ENCODE measurements at places on chromosomes 6 and 20.

GRCh38 chr6:157328108-157328692, 4.9 kb upstream of the TMEM242 start:
- no peak for DNase-seq

- no peak for DNase-seq
These were observed 1.4 kb downstream of the IL22RA2 start for GRCh38 chr6:137171824-137172733.

GRCh38 chr20:37346535-37347346, 801 bp downstream of the SRC start:
- DNase-seq, result no peak

DNA sequence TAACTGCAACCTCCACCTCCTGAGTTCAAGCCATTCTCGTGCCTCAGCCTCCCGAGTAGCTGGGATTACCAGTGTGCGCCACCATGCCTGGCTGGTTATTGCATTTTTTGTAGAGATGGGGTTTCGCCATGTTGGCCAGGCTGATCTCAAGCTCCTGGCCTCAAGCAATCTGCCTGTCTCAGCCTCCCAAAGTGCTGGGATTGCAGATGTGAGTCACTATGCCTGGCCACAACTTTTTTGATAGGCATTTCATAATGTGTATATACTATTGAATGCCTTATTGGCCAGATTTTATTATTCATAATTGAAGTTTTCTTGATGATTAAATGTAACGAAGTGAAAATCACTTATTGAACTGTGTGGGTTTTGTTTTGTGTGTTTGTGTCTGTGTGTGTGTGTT, 27.9 kb downstream of the FIG4 start:
- no peak for DNase-seq

DNA sequence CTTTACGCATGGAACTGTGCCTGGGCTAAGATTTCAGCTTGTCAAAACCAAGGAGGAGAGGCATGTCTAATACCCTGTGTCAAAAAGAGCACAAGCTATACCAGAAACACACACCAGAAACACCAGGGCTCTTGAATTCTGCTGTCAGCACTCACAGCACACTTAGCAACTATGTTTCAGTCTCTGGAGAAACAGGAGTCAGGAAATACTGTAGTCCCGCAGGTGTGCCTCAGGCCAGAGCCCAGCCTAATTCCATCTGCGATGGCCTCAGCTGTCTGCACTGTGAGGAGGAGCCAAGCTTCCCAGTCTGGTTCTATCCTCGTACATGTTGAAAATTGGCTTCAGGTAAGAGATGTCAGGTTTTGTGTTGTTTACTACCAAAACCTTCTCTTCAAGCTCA, 31.6 kb downstream of the MTRES1 start:
- no peak for DNase-seq

- DNase-seq, result no peak
These were observed 334.6 kb downstream of the CDC5L start for GRCh38 chr6:44721954-44722578.

DNA sequence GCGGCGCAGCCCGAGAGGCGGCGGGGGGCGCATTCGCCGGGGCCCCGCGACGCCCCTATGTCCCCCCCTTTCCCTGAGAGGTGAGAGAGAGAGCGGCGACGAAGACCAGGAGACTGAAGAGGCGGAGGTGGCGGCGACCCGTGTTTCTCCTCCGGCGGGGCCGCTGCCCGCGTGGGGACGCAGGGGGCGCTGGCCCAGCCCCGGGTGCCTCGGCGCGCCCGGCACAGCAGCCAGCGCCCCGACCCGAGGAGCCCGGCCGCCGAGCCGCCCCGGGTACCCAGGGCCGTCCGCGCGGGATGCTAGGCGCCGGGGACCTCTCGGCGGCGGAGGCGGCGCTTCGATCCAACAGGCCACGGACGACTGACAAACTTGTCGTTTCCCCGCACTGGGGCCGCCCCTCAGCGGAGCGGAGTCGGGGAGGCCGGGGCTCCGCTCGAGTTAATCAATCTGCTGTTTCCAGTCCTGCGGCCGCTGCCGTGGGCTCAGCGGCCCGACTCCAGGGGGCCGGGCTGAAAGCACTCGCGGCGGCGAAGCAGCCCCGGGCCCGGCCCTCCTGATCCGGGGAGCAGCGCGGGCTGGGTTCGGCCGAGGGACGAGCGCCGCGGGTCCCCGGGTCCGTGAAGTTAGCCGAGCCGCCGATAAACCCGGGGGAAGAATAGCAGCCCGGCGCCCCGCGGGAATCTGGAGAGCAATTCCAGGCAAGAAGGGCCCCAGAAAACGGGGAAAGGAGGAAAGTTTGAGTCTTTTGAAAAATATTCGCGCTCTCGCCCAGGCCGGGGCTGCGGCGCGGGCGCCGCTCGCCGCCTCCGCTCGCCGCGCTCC, 631 bp downstream of the MDGA1 start:
- DNase-seq, result peak; percentile 29

DNA sequence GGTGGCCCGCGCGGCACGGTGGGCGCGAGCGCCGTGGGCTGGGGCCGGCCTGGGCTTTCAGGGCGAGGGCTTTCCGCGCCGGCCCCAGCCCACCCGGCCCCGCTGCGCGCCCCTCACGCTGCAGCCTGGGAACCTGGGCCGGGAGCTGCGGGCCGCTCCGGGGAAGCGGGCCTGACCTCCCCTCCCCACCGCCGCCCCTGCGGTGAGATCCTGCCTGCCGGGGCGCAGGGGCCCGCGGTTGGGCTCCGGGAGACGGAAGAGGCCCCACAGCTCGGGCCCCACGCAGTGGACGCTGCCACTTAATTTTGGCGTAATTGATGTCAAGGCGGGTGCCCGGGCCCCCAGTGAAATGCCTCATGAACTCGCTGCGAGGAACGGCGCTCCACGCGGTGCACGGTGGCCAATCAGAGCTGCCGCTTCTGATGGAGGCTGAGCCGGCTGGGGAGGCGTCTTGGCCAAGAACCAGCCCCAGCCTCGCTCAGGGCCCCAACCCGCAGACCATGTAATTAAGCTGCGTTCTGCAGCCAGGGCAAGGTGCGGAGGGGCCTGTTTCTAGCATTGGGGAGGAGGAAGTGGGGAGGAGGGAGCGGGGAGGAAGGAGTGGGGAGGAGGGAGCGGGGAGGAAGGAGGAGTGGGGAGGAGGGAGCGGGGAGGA, 96.1 kb upstream of the BHLHE23 start:
- peak; percentile 47 for DNase-seq

GRCh38 chr6:142567461-142567860, 265.7 kb downstream of the ADGRG6 start:
- no peak for DNase-seq

GRCh38 chr6:43669050-43669921, 18.3 kb downstream of the MRPS18A start:
- no peak for DNase-seq

- DNase-seq, result no peak
These were observed 20.9 kb upstream of the POM121L2 start for GRCh38 chr6:27332692-27333641.

DNA sequence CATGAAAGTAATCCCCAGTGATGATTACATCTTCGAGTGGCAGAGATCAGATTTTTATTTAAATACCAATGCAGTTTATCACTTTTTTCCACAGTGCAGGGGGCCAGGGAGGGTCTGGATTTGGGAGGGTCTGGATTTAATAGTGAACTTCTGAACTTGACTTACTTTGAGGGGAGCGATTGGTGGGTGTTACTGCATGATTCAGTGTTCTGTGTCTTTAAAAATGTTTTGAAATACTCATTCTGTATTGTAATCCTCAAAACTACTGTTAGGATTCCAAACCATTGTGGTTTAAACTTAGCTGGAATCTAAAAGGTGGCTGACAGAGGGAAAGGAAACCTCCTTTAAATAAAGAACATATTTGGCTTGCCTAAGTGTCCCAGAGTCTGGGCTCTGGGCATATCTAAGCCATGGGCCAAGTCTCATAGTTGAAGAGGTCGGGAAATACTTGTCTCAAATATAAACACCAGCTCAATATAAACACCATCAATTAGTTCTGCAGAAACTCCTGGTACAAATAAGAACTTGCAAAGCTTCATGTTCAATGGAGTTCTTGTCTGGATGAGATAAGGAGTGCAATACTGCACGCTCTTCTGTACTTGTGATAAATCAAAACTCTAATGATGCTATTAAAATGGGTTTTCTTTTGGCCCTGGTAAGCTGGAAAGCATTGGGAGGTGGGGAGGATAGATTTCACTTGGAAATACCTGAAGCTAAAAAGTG, 14.4 kb downstream of the JARID2 start:
- no peak for DNase-seq

GRCh38 chr6:128410584-128410983, 109.8 kb downstream of the PTPRK start:
- no peak for DNase-seq

- DNase-seq, result no peak
These were observed 6.4 kb downstream of the ZNF512B start for GRCh38 chr20:63963348-63963741.

GRCh38 chr6:10603219-10603618, 82.1 kb downstream of the GCNT2 start:
- no peak for DNase-seq

DNA sequence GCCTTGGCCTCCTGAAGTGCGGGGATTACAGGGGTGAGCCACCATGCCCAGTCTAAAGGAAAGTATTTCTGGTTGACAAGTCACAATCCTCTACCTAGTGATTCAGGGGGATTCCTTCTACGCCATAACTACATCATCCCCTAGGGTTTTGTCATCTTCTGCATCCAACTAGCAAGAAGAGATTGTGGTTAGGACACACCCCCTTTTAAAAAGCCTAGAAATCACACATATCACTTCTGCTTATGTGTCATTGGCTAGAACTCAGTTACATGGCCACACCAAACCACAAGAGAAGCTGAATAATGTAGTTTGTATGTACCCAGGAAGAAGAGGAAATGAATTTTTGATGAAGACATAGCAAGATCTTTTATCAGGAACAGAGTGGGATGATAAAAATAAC, 14.7 kb upstream of the CHD6 start:
- no peak for DNase-seq

GRCh38 chr6:123211777-123212545, 215.9 kb downstream of the CLVS2 start:
- DNase-seq, result no peak

DNA sequence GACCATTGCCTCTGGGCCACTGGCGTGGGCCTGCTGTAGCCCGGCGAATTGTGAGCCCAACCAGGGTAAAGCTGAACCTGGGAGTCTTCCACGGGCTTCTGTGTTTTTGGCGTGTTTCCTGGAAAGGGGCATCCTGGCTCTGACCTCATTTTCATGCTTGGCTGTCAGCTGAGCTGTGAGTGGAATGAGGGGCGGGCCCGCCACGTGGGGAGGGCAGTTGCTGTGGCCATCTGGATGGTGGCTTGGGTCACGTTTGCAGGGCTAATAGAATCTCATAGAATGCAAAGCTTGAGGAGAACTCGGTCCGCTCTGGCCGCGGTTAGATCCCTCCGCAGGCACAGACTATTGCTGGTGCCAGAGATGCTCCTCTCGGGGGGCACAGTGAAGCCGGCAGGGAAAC, 263.0 kb downstream of the SMOC2 start:
- no peak for DNase-seq

- no peak for DNase-seq
These were observed 670.8 kb downstream of the PRKN start for GRCh38 chr6:162056745-162057144.

GRCh38 chr20:54272901-54273488, 65.1 kb downstream of the PFDN4 start:
- DNase-seq, result no peak

DNA sequence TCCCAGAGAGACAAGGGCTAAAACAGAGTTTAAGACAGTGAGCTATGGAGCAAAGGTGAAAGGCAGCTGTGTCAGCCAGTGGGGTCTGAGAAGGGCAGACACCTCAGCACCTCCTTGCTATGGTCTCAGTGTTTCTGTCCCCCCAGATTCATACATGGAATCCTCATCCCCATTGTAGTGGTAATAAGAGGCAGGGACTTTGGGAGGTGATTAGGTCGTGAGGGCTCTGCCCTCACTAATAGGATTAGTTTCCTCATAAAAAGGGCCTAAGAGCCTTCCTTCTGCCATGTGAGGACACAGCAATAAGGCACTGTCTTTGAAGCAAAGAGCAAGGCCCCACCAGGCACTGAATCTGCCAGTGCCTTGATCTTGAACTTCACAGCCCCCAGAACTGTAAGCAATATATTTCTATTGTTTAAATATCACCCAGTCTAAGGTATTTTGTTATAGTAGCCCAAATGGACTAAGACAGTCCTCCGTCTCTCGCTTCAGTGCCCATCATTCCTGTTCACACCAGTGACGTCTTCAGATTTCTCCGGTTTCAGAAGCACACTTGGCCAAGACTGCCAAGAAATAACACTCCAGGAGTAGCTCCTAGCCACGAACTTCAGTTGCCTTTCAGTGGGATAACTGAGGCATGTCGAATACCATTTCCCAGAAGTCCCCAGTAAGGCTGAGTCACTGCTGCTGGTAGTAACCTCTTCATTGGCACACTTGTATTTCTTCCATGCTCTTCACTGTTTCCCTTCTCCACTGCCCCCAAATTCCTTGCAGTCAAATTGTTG, 32.8 kb downstream of the SLC13A3 start:
- no peak for DNase-seq

GRCh38 chr20:32437391-32438074, 79.4 kb downstream of the ASXL1 start:
- DNase-seq, result no peak

GRCh38 chr6:37653229-37653628, 44.5 kb downstream of the MDGA1 start:
- DNase-seq, result no peak

DNA sequence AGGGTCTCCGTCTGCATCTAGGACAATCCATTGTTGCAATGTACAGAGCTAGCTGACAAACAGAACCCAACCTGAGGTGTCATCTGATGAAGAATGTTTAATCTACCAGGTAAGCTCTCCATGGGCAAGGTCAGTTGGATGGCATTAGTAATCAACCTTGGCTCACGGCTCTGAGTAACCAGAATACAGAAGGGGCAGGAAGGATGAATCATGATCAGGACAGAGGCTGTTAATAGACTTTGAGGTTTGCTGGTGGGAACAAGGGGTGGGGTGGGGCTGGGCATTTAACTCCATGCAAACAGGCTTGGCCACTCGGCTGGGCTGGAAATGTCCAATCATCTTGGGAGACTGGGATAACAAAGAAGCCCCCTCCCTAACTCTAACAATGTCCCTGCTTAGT, 77.1 kb upstream of the MRPS10 start:
- DNase-seq, result no peak

DNA sequence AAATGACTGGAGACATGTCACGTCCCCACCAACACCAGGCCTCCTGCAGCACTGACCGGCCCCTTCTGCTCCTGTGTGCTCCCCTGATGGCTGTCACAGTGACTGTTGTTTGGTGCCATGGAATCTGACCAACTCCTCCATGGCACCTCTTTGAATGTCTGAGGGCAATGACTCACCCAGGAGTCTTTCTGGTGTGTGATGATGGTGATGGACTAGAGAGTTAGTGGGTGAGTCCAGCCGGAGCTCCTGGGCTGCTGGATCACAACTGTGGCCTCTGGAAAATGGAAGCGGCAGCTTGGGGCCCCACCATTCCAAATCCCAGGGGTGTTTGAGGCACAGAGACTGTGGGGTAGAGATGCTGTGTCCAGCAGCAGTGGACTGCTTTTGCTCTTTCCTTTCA, 133.3 kb downstream of the TFAP2C start:
- no peak for DNase-seq

GRCh38 chr6:108117427-108118358, 43.2 kb upstream of the OSTM1 start:
- DNase-seq, result no peak
